Stimulated activated CD8-positive, alpha-beta memory T cell treated with anti-CD3 and anti-CD28 coated beads, Interleukin-4, amount 100 ng/mL, for 48 hours (primary cell): ENCODE measurements at places on chromosomes 1 and 21.

- DNase-seq = no peak
These were observed 266.2 kb downstream of the LMO4 start for GRCh38 chr1:87594736-87595383.

- no peak for DNase-seq
These were observed at the start of gene WNT3A for GRCh38 chr1:228006786-228007048. Gene WNT3A (plus strand): TSS chr1:228006998. CDS start chr1:228007129, 131 bp downstream.

DNA sequence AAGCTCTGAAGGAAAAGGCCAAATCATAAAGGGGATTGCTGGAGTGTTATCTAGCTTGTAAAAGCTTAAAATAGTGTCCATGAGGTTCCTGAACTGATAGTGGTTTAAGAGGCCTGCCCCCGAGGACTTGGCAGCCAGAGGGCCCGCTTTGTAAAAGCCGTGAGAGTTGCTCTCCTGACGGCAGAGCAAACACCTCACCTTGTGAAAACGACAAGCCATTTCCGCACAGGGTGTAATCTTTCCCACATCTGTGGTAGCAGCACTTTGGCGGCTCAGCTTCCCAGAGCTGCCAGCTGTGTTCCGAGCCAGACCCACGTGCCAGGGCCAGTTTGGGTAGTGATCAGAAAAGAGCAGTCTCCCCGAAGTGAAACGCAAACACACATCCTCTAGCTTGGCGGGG, 37.0 kb downstream of the SERBP1 start:
- no peak for DNase-seq

DNA sequence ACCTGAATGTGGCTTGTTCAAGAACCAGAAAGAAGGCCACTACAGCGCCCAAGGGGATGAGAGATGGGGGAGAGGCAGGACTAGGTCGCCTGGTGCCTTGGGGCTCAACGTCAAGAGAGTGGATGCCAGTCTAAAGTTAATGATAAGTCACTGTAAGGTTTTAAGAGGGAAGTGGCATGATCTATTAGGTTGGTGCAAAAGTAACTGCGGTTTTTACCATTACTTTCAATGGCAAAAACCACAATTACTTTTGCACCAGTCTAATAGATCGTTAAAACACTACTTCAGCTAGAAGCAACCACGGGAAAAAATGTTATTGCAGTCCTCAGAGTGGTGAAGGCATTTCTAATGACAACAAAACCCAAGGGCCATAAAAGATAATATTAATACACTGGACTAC, 2.6 kb upstream of the GJB3 start:
- no peak for DNase-seq

DNA sequence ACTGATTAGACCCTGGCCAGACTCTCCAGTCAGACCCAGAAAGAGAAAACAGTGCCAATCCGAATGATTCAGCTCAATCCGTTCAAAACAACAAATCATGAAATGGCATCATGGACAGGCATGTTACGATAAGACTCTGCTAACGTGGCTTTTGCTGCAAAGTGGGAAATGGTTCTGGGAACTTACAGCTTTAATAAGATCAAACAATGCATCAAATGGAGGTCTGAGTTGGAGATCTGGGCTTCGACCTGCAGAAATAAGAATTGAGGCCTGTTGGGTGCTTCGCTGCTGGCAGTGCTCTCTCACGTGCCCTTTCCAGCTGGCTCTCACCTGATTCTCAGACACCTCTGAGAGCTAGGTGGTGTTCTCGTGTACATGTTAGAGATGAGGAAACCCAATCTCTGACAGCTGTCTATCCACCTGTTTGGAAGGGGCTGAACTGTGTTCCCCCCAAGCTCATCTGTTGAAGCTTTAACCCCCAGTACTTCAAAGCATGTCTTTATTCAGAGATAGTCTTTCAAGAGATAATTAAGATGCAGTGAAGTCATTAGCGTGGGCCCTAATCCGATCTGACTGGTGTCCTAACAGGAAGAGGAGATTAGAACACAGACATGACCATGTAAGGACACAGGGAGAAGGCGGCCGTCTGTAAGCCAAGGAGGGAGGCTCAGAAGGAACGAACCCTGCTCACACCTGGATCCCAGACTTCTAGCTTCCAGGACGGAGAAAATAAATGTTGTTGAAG, 45.5 kb upstream of the ETS2 start:
- DNase-seq = no peak

GRCh38 chr1:227351443-227351842, 33.2 kb upstream of the CDC42BPA start:
- DNase-seq = no peak

DNA sequence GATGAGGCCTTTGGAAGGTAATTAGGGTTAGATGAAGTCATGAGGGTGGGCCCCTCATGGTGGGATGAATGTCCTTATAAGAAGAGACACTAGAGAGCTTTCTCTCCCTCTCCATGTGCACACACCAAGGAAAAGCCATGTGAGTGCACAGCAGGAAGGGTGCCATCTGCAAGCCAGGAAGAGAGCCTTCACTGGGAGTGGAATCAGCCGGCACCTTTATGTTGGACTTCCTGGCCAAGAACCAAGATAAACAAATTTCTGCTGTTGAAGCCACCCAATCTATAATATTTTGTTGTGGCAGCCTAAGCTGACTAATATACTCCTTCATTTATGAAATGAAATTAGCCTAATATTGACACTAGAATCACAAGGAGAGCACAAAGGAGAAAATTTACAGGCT, 38.2 kb upstream of the PKP1 start:
- DNase-seq = no peak

DNA sequence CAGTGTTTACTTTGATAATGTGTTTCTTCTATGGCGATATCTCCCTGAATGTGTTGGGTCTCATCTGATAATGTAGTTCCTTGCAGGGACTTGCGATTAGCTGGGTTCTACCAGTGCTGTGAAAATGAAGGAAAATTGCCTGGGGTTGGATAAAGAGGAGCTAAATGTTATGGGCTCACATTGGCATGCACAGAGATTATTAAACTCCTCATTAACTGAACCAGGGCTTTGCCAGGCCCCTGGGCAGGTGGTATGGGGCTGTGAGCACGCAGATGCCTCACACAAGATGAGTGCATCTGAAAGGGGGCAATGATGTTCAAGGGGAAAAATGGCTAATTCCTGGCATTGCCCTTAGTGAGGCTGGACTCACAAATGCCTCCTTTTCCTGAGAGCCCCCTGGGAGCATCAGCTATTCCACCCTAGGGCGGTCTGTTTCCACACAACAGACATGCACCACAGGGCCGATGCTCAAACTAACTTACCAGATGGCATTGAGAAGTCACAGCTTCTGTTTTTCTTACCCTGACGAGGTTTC, 321.1 kb downstream of the SEC16B start:
- DNase-seq = no peak

GRCh38 chr1:43952731-43953346, 6.1 kb downstream of the IPO13 start:
- no peak for DNase-seq
